ENCODE measurements at places on chromosomes 12 and 14. TPM values are rescaled to one million over a fixed set of nuclear protein-coding genes. Genes with fewer than 3 reads are reported as not detected.

GRCh38 chr14:36856095-36856878 is 194.6 kb downstream of the PAX9 start:
- no peak for DNase-seq

DNA sequence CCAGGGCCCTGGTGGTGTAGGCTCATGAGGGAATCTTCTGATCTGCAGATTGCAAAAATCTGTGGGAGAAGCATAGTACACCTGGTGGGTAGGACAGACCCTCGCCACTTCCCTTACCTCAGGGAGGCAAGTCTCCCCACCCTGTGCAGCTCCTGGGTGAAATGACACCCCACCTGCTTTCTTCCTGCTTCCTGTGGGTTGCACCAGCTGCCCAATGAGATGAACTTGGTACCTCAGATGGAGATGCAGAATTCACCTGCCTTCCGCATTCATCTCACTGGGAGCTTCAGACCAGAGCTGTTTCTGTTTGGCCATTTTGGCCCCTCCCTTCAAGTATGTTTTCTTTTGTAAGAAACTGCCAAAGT is 4.7 kb downstream of the CLEC2D start:
- DNase-seq: no peak

- DNase-seq: no peak
These were observed 51.7 kb upstream of the MYF6 start for GRCh38 chr12:80655751-80656150.

GRCh38 chr14:77880056-77880455 is 80.1 kb downstream of the ADCK1 start:
- no peak for DNase-seq

SPIC gene
- not detected for polyA plus RNA-seq

CD163 gene
- 1,601 TPM for polyA plus RNA-seq
